ENCODE measurements at places on chromosomes 2 and 18.

- DNase-seq: no peak
Observed at GRCh38 chr2:46690825-46691224, 211.5 kb downstream of the TMEM247 start.

GRCh38 chr2:107313316-107313715 is 427.3 kb upstream of the ST6GAL2 start:
- no peak for DNase-seq

- DNase-seq: no peak
Observed at GRCh38 chr2:168784993-168785392, 17.4 kb upstream of the NOSTRIN start.

GRCh38 chr2:130156624-130157004 is 11.7 kb upstream of the CCDC74B start:
- DNase-seq: no peak

DNA sequence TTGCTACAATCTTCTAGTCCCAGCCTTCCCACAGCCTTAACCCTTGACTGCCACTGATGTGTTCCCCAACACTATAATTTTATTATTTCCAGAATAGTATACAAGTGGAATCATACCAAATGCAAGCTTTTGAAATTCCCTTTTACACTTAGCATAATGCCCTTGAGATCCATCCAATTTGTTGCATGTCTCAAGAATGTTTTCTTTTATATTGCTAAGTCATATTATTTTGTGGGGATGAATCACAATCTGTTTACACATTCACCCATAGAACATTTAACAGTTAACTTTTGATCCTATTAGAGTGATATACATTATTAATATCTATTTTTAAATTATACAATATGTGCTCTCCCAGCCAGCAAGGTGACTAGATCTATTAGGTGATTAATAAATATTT is 74.3 kb upstream of the KYNU start:
- DNase-seq: no peak

- DNase-seq: no peak
Observed at GRCh38 chr2:8524388-8524787, 157.5 kb upstream of the ID2 start.

GRCh38 chr18:24488824-24489493 is 28.5 kb downstream of the HRH4 start:
- DNase-seq: peak; percentile 29

DNA sequence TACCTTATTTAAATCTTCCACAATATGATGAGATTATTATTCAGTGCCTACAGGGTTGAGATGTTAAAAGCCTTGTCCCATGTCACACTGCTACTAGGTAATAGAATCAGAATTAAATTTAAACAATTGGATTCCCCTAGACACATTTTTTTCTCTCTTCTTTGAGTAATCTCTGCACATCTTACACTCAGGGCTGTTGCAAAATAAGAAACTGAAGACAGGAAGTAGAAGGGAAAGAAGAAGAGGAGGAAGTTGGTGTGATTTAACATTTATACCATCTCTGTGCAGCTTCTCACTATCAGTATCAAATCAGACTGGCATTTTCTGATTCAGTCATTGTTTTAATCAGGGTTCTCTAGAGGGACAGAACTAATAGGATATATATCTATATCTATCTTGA is 677.6 kb downstream of the IRS1 start:
- DNase-seq: no peak

DNA sequence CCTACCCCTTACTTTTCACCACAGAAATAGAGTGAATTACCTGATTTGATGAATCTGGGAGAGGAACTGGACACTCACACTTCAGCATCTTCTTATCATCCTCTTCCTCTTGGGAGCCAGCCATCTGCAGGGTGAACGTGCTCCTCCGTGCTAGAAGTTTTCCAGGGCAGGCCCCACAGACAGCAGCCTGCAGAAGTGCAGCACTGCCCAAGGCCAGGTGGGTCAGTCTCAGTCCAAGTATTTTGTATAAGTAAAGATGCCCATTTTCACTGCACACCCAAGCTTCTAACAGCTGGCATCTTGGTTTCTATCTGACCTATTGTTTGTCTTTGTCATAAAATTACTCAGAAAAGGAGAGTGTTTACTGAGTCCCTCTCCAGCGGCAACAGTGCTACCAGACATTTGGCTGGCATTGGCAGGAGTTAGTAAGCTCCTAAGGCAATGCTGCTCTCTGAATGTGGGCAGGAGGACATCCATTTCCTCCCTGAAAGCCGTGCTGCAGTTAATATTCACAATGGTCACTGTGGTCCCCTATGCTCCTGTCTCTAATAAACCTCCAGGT is 222.6 kb upstream of the CTAGE1 start:
- no peak for DNase-seq

DNA sequence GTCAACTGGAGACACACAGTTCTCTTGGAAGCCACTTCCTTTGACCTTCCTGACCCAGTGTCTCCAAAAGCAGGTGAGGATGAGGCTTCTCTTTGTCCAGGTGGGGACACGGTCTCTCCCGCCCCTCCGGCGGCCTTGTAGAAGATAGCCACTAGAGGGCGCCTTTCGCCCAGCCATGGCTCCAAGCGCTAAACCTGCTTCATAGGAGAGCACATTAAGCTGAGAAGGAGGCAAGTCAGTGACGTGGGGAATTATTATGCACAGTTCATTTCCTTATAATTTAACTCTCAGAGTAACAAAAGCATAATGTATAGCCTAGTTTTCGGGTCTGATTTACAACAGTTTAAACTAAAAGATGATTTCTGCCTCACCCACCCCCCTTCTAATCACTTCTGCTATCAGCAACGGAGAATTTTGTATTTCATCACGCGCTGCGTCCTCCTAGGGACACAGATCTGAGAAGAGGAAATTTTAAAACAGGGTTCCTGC is 208.7 kb downstream of the ICOS start:
- peak; percentile 82 for DNase-seq

- DNase-seq: no peak
Observed at GRCh38 chr18:46220116-46220515, 115.9 kb downstream of the HAUS1 start.

DNA sequence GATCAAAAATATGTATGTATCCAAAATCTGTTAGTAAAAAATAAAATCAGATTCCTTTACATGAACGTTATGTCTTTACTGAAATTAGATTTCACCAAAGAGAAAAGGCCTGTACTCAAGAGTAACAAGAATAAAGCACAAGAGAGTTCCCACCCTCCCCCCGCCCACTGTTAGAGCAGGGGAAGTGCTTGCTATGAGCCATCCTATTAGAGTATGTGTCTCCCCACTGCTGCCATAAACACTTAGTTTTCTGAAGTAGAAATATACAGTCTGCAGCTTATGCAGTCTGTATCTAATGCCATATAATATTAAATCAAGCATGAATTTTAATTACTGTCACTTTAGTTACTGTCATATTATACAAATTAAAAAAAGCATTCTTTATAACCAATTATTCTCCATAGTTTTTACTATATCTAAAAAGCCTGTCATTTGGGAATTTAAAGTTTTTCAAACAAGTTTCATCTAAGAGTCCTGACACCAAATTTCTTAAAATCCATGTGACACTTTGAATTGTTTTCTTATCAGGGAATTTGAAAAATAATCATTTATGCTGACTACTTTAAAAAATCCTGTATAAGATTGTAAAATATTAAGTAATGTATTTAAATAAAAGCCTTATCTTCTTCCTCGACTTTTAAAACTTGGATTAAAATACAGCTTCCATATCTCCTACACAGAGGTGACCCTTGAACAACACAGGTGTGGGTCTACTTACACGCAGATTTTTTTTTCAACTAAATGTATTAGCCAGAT is 51.8 kb upstream of the GPR75 start:
- no peak for DNase-seq

GRCh38 chr2:155100261-155100660 is 401.8 kb downstream of the KCNJ3 start:
- no peak for DNase-seq

- no peak for DNase-seq
Observed at GRCh38 chr2:3146772-3147650, 230.6 kb downstream of the EIPR1 start.

- DNase-seq: no peak
Observed at GRCh38 chr2:50770299-50770698, 261.6 kb downstream of the NRXN1 start.
